Psoas muscle (tissue), 8 donors: ENCODE measurements at places on chromosomes 3 and 15. TPM values are rescaled to one million over a fixed set of nuclear protein-coding genes. Genes with fewer than 3 reads are reported as not detected.

GRCh38 chr3:140276703-140277102 is 341.7 kb downstream of the CLSTN2 start:
- no peak for DNase-seq

LSMEM2 gene
- 1.6 TPM for polyA plus RNA-seq

EMC7 gene
- polyA plus RNA-seq: 117 TPM

DNA sequence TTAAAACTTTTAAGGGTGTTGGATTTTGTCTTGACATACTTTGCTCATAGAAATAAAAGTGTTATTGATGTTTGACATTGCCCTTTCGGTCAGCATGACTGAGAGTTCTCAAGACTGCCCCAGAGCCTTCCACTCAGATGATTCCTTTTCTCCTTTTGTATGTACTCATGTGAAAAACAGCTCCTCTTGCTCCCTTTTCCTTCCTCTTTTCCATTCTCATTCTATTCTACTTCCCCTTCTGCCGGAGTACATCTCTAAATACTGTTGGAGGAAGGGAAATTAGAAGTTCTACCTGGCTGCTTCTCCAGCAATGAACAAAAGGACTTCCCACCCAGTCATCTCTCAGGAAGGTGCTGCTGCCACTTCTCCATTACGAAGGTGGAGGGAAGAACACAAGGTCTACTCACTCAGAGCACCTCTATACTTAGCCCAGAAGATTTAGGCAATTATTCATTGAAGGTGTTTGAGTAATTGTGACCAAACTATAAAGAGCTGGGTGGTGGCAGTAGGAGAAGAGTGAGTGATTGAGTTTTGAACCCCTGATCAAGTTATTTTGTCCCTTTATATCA is 163.8 kb upstream of the MBNL1 start:
- DNase-seq: no peak

- DNase-seq: no peak
Measured at GRCh38 chr3:172987273-172987672, 153.8 kb downstream of the SPATA16 start.
